Fibroblast of skin of left quadriceps (primary cell): ENCODE measurements at places on chromosomes 3 and 15.

DNA sequence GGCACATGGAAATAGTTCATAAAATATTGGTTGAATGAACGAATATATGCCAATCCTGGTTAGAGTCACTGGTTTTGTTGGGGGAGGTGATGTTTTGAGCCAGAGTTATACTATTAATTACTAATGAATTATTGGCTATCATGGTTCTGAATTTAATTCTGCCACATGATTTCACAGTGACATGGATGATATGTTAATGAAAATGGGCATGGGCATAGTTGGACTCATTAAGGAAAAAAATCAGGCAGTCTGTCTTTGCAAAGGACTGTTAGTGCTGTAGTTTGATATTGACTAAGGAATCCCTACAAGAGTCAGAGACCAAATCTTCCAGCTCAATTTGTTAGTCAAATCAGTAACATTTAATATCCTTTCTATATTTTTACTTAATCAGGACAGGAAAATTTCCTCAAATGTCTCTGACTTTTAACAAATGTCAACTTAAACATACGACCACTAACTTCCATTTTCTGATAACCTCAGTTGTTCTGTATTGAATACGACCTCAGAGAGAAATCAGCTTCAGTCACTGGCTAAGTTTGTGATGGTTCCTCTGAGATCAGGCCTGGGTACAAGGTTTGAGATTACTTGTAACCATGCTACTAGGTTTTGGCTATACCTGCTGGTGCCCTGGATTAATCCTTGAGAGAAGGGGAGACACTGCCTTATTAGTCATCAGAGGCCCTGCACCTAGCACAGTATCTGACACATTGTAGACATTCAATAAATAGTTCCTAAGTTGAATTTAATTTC is 13.3 kb downstream of the NFKBIZ start:
- DNase-seq: no peak

DNA sequence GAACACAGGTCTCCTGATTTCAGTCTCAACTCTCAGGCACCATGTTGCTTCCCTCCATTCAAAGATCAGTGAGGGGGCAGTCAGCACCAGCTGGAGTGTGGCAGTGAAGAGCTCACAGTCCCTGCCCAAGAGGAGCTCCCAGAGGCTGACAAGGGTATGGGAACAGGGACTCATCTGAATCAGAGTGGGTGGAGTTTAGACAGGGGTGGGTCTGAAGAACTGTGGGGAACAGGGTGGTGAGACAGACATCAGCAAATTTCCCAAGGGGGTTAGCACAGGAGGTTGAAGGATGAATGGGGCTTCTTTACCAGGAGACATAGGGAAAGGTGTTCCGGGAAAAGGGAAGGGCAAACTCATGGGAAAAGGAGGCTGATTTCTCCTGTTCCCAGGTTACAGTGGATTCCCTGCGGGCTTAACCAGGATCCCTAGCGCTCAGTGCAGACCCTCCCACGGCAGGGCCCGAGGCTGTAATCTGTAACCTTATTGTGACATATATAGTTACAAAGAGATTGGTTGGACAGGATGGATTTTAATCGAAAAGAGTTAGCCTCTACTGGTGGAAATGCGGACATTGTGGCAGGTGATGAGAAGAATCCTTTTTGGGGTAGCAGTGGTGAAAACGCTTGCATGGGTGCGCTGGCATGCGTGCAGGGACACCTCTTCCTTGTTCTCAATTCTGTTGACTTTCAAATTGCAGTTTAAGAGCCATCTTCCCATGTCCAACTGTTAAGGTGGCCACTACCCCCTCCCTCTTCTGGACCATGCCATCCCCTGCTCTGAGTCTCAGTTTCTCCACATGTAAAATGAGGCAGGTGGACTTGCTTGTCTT is 160.3 kb downstream of the SMAD6 start:
- no peak for DNase-seq

DNA sequence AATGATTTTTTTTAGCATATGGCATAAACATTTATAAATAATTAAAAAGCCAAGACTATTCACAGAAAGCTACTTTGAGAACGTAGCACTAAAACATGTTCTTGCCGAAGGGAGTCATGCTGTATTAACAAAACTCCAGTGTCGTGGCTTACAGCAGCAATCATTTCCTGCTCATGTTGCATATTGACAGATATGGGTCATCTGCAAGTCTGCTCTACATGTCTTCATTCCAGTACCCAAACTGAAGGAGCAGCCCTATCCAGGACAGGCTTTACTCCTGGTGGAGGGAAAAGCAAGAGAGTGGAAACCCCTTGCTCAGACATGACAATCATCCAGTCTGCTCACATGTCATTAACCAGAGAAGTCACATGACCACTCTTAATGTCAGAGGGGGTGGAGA is 87.6 kb downstream of the NEK11 start:
- DNase-seq: no peak

GRCh38 chr3:53595660-53596059 is 101.2 kb downstream of the CACNA1D start:
- DNase-seq: no peak

- no peak for DNase-seq
Measured at GRCh38 chr3:187039100-187039722, 100.1 kb downstream of the RPL39L start.

DNA sequence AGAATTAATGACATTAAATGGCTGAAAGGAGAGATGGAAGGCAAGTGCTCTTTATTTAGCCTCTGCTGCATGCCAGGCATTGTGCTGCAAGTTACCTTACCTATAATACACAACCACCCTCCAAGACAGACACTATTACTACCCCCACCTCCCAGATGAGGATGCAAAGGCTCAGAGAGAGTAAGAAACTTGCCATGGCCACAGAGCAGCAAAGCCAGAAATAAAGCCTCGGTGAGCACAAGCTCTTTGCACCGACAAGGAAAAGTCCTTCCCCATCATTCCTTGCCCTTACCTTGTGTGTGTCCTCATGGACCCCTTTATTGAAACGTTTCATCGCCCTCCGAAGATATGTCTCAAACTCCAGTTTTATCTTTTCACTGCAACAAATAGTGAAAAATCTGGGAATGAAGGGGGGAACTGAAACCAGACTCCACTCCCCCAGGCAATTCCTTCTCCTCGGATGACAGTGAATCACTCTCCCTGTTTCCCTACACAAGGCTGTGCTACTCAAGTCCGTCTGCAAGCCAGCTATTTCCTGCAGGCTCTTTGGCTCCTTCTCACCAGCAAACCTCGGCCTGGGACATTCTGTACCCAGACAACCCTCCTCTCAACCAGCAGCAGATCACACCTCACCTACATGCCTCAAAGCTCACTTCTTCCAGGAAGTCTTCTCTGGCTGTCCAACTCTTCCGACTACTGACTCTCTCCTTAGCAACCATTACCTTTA is 11.4 kb downstream of the XPC start:
- no peak for DNase-seq

GRCh38 chr15:82943176-82943575 is 9.3 kb downstream of the HOMER2 start:
- no peak for DNase-seq

GRCh38 chr15:40114218-40114617 is 5.5 kb upstream of the BMF start:
- DNase-seq: no peak

DNA sequence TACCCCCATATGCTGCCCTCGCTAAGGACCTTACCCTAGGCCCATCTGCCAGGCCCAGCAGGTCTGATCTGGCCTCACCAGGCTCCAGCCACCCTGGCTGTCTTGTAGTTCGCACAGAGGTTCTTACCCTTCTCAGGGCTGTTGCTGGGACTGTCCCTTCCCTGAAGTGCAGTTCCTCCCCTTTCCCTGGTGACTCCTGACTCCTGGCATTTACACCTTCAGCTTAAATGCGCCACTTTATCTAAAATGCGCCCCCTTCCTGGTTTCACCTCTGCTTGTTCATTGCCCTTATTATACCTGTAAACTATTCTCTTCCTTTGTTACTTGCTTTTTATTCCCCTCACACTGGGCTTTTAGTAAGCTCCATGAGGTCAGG is 835 bp upstream of the TTLL3 start:
- no peak for DNase-seq

GRCh38 chr3:14861031-14861430 is 42.3 kb downstream of the FGD5 start:
- DNase-seq: no peak

DNA sequence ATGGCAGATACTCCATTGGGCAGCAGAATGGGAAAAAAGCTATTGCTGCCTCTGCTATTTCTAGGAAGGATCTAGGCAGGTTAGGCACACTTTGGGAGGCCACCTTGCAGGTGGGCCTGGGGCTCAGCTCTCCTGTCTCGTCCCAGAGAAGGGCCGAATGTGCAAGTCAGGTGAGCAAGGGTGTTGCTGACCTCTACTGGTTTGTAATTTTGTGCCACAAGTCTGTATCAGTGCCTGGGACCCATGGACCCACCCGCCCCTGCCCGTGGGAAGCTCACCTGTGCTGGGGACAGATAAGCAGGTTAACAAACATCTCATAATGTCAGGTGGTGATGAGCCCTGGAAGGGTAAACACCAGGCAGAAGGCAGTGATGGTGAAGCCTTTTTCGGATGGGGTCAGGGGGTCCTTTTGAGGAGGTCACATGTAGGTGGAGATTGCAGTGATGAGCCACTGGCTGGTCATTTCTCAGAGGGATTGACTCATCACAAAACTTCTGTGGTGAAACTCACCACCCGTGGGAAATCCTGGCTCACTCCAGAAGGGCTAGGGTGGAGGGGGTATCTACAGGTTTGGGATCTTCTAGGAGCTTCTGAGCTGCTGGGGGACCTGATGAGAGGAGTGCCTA is 161.3 kb downstream of the KLF13 start:
- no peak for DNase-seq

DNA sequence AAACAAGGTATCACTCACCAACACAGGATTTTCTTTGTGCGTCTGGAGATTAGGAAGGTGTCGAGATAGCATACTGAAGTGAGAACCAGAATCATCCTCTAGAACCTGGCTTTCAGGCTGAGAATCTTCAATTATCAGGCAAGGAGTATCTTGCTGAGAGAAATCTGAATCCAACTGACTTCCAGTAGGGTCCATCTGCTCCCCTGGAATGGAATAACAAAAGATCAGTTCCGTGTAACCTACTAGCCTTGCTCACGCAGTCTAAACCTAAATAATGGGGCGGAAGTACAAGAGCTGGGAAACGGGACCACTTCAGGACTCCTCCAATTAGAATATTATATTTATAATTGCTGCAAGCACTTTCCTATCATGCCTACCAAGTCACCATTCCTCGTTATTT is 690 bp downstream of the TP53BP1 start:
- no peak for DNase-seq

GRCh38 chr3:146892041-146892440 is 286.9 kb upstream of the PLSCR5 start:
- DNase-seq: no peak
